ENCODE measurements at places on chromosomes 3 and 15. TPM values are rescaled to one million over a fixed set of nuclear protein-coding genes. Genes with fewer than 3 reads are reported as not detected.
A peak's percentile ranks its signal among the peaks of the same experiment; 100 is the strongest.

DNA sequence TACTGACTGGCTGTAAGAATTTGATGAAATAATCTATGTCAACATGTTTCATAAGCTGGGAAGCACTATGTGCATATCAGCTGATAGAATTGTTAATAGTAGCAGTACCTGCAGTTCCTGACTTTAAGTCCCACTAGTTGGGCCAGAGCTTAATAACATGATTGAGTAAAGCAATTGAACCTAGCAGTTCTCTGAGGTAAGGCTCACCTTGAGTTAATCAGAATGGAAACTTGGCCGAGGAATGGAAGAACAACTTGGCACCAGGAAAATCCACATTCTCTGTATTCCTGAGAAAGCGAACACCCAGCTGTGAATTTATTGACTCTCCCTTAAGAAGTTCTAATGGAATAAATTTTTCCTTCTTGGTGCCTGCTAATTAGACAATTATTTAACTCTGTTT is 262.6 kb downstream of the IGSF11 start:
- no peak overlapping the region for H3K27ac ChIP-seq
- DNase-seq, result no peak
- no peaks in the 10 kb centered on the region for H3K4me1 ChIP-seq
- no peaks in the 10 kb centered on the region for H3K27me3 ChIP-seq
- no peaks in the 10 kb centered on the region for H3K36me3 ChIP-seq

- no peak overlapping the region for H3K4me3 ChIP-seq
- no peak for DNase-seq
- H3K27me3 ChIP-seq, result no peaks in the 10 kb centered on the region
- no peaks in the 10 kb centered on the region for H3K4me1 ChIP-seq
Measured at GRCh38 chr3:120473389-120473788, 22.6 kb upstream of the FSTL1 start.

DNA sequence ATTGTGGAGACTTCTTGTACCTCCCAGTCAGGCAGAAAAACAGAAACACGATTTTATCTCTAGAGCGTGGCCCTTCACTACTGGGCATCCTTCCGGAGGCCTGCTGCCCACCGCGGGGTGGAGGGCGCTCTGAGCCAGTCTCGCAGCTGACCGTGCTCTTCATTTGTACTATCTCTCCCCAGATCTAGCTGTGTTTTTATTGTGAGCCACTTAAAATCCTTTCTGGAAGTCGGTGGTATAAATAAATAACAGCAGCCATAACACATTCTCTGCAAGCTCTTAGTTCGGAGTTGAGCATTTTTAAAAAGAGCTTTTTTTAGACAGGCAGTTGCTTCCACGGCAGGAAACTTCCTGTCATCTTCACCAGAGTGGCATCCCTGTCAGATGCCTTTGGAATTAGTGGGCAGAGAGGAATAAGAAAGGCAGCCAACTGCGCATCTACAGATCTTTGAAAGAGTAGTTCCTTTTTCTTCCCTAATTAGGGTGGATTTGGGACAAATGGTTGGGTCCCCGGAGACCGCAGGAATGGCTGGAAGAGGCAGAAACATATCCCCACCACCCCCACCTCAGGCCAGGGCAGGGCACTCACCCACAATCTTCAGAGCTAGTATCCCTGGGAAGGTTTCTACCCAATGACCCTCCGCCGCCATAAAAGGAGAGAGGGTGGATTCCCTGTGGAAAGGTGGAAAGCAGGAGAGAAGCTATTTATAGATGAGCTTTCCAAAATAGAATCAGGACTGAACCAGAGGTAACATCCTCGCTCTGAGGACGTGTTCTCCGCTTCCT is 91.1 kb downstream of the TOP2B start:
- no peak for DNase-seq
- no peaks in the 10 kb centered on the region for H3K27me3 ChIP-seq
- H3K4me3 ChIP-seq, result no peak overlapping the region
- H3K36me3 ChIP-seq, result peaks cover 59% of the 10 kb centered on the region

DNA sequence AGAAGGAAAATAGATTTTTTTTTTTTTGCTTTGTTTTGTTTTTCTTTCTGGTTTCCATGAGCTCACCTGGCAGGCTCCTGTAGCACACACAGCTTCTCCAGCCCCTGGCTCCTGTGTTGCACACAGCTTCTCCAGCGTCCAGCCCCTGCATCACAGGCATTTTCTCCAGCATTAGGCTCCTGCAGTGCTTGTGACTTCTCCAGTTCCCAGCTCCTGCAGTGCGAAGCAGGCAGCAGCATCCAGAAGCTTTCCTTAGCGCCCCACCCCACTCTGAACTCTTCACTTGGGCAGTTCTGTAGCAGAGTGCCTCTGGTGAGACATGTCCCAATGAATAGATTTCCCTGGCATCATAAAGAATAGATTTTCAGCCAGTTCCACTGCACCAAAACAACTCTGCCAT is 5.5 kb upstream of the CCDC39 start:
- H3K4me3 ChIP-seq, result no peak overlapping the region
- no peaks in the 10 kb centered on the region for H3K4me1 ChIP-seq
- no peaks in the 10 kb centered on the region for H3K27me3 ChIP-seq
- no peak overlapping the region for H3K27ac ChIP-seq
- no peaks in the 10 kb centered on the region for H3K36me3 ChIP-seq

GRCh38 chr15:31216215-31216911 is 110.3 kb upstream of the KLF13 start:
- H3K4me3 ChIP-seq, result peak overlapping the region; percentile 65
- no peaks in the 10 kb centered on the region for H3K27me3 ChIP-seq
- no peaks in the 10 kb centered on the region for H3K36me3 ChIP-seq
- peak overlapping the region; percentile 90 for H3K27ac ChIP-seq

GRCh38 chr15:77516786-77517185 is 96.1 kb downstream of the HMG20A start:
- no peak overlapping the region for H3K27ac ChIP-seq
- DNase-seq, result no peak
- H3K27me3 ChIP-seq, result no peaks in the 10 kb centered on the region
- H3K4me3 ChIP-seq, result no peak overlapping the region

- DNase-seq, result no peak
- H3K27ac ChIP-seq, result no peak overlapping the region
- H3K4me1 ChIP-seq, result no peaks in the 10 kb centered on the region
- H3K27me3 ChIP-seq, result no peaks in the 10 kb centered on the region
- H3K4me3 ChIP-seq, result no peak overlapping the region
Measured at GRCh38 chr3:132537297-132537696, 59.8 kb upstream of the ACKR4 start.

FRMD5 gene
- total RNA-seq, result 4.4 TPM
